ENCODE measurements at places on chromosomes 1 and 21.

DNA sequence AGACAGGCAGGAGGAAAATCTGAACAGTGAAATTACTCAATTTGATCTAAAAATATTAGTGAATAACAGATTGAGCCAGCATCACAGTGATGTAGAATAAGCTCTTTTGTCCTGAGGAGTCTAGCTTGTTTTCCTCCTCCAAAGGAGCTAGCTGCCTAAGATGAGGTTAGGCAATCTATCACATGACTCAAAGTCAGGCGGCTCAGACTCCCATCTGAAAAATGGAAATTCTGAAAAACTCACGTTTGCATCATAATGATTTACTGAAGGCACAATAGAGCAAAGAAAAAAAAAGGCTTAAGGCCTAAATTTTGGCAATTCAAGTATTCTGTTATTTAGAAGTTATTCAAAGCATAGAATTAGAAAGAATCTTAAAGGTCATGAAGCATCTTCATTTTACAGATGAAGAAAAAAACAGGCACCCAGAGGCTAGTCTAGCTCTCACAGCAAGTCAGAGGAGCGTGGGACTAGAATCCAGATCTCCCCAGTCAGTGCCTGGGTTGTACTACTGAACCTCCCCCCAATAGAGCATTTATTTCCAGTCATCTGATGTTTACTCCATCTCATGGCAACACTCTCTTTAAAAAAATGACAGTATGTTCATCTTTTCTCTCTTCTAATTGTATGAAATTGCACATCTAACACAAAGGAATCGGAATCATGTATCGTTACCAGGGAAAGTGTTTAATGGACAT is 62.5 kb upstream of the ATF3 start:
- DNase-seq = no peak

- peak; percentile 74 for DNase-seq
Measured at GRCh38 chr1:45299981-45300668, 26.6 kb upstream of the HPDL start.

DNA sequence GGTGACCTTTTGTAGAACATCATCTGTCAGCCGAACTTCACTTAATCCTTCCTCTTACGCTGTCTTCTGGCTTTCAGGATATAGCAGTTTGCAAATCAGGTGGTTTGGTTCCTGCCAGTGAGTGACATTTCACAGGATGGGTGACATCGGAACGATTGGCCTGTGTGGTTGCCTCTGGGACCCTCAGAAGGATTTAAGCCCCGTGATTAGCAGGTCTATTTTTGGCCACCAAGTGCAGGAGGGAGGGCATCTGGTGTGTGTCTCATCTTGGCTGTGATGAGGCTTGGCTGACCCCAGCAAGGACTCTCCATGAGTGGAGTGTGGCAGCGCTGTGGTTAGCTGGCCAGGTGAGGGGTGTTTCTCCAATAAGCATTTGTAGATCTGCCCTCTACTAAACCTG is 407.6 kb upstream of the VAMP3 start:
- DNase-seq = no peak

- DNase-seq = no peak
Measured at GRCh38 chr1:18681423-18681835, 50.8 kb downstream of the PAX7 start.

DNA sequence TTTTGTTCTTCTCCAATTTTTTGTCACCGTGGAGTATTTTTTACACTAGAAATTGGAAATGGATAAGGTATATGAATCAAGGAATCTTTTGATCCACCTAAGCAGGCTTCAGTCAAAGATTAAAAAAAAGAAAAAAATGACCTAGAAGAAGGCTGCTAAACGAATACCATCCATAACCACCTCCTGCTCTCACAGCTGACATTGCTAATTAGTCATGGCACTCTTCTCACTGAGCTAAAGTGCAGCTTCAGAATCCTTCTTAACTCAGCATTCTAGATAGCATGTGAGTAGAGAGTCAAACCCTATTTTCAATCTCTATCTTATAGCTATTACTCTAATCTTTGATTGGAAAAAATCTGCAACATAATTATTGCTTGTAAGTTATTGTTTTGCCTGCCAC is 40.2 kb upstream of the ST6GALNAC5 start:
- no peak for DNase-seq

DNA sequence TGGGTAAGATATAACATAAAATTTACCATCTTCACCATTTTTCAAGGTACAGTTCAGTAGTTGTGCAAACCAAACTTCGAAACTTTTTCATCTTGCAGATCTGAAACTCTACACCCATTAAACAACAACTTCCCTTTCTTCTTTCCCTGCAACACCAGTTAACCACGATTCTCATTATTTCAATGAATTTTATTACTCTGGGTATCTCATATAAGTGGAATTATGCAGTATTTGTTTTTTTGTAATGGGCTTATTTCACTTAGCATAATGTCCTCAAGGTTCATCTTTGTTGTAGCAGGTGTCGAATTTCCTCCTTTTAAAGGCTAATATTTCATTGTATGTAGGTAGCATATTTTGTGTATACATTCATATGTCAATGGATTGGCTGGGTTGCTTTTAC is 146.1 kb downstream of the SPATA46 start:
- DNase-seq = no peak

GRCh38 chr1:230772457-230773395 is 25.5 kb downstream of the CAPN9 start:
- peak; percentile 60 for DNase-seq

GRCh38 chr1:36643371-36644270 is 160.9 kb upstream of the CSF3R start:
- no peak for DNase-seq

GRCh38 chr1:41623736-41624135 is 139.3 kb upstream of the EDN2 start:
- no peak for DNase-seq

- DNase-seq = no peak
Measured at GRCh38 chr1:5427026-5427613, 565.1 kb downstream of the NPHP4 start.

- no peak for DNase-seq
Measured at GRCh38 chr1:162206749-162207635, 137.5 kb downstream of the NOS1AP start.

GRCh38 chr1:223754681-223755431 is 42.5 kb downstream of the CAPN2 start:
- no peak for DNase-seq

DNA sequence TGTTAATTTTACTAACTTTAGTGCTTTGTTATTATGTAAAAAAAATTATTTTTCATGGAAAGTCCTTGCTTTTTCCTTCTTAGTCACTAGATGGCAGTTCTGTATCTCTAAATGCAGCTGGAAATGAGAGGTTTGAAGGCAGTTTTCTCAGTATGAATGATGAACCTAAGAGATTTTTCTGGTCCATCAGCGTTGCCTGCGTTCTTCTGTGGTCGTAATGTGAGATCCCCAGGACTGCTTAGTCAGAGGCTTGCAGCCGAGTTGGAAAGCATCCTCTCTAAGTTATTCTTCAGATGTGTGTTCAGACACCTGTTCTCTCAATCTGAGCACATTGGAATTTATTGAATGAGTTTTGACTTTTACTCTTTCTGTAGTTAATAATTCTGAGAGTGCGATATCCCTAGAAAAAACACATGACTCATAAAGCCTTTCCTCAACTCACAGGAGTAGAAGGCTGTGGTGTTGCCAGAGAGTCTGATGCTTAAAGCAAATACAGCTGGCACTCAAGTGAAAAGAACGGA is 99.3 kb downstream of the FMN2 start:
- DNase-seq = peak; percentile 26

- no peak for DNase-seq
Measured at GRCh38 chr1:112770724-112771123, 55.6 kb upstream of the PPM1J start.

- DNase-seq = no peak
Measured at GRCh38 chr1:164601399-164602100, 42.6 kb downstream of the PBX1 start.

DNA sequence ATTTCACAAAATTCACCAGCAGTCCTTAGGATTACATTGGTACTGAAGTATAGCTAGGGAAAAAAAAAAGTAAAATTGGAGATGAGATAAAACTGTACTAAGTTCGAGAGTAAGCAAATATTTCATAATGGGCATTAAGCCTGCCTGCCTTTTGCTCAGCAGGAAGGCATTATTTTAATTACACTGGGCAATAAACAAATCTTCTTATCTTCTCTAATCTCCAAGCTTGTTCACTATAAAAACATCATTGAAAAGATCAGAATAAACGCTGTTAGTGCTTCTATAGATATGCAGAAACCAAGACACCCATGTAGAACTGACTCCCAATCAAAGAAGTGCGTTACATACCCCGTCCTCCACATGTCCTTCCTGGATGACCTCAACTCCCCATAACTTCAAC is 174.2 kb upstream of the CHODL start:
- no peak for DNase-seq

DNA sequence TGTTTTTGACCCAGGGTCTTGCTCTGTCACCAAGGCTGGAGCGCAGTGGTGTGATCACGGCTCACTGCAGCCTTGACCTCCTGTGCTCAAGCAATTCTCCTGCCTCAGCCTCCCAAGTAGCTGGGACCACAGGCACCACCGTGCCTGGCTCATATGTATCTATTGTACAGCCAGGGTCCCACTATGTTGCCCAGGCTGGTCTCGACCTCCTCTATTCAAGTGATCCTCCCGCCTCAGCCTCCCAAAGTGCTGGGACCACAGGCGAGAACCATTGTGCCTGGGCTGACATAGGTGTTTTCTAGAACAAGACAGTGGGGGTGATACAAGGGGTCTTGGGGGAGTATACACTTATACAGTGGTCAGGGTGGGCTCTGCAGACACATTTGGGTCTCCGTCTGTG is 17.5 kb downstream of the FTCD start:
- no peak for DNase-seq

DNA sequence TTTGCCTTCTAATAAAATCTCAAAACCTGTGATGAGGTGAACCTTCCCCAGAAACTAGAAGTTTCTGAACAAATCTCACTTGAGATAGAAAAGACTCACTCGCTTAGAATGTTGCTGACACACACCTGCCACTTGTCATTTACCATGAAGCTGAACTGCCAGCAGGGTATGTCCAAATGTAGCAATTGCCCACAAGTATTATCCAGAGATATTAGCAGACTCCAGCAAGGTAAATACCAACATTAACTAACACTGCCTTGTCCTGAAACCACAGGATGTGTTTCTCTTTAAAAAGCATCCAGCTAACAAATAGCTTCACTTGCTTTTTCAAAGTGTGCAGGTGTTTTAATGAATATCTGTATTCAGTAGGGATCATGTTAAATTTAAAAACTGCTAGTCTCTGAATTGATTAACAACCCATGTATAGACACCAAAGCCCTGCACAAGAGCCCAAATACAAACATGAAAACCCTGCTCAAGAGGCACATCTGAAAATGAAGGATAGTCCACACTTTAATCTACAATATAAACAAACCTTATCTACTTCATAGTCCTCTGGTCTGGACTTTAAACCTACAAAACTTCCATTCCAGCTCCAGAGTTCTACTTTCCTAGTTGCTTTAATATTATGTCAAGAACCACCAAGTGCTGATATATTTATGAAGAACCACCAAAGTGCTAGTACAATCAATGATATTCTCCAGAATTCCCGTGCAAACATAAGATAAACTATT is 19.3 kb downstream of the KRTAP8-1 start:
- no peak for DNase-seq

DNA sequence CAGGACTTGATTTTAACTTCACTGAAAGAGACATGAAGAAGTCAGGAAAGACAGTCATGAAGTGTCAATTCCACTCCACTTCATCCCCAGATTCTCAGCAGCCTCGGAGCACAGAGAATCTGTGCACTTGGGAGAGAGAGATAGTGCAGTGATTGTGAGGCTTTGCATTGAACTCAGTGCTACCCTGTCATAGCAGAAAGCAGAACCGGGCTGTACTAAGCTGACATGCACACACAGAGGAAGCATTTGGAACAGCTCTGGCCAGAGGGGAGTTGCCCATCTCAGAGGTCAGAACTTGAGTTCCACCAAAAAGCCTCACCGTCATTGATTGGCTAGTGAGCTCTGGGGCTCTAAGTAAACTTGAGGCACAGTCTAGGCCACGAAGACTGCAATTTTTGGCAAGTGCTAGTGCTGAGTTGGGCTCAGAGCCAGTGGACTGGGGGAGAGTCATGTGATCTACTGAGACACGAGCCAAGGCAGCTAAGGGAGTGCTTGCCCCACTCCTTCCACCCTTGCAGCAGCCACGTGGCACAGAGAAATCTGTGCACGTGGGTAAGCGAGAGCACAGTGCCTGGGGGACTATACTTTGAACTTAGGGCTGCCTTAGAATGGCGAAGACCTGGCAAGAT is 810.2 kb upstream of the ADAMTS5 start:
- no peak for DNase-seq

- no peak for DNase-seq
Measured at GRCh38 chr1:199399996-199400724, 627.4 kb upstream of the NR5A2 start.

GRCh38 chr1:71047635-71048607 is at the start of gene PTGER3:
PTGER3 (minus strand) TSS chr1:71047816; CDS start chr1:71047577, 239 bp downstream.
- DNase-seq = no peak

DNA sequence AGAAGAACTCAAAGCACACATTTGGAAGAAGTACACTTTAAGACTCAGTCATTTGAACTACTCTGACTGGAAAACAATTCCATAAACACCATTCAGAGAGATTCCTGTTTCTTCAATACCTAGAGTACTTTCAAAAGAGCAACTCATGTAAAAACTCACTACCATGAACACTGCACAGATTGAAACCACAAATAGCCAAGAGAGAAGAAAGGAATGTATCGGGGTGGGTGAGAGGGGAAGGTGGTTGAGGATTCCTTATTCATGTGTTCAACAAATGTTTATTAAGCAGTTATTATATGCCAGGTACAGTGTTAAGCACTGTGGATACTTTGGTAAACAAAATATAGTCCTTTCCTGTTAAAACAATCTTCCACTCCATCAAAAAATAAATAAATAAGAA is 64.7 kb downstream of the NRIP1 start:
- no peak for DNase-seq

- DNase-seq = peak; percentile 67
Measured at GRCh38 chr1:21262293-21263051, 27.8 kb downstream of the ECE1 start.

DNA sequence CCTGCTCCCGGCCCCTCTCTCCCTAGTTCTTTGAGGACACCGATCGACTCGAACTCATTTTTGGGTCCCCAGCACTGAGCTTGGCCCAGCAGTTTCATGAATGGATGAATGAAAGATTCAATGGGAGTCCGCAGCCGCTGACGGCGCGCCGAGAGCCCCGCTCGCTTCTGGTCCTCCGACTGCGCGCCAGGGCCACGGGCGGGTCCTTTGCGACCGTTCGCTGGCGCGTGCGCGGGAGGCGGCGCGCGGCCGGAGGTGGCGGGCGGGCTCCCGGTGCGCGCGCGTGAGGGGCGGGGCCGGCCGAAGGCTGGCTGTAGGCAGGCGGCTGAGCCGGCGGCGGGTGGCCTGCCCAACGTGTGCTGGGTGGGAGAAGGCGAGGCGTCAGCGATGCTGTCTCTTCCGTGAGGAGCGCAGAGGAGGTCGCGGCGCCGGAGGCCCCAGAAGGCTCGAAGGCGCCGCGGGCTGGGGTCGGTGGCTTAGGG is at the start of gene MAST2:
MAST2 (plus strand) TSS at position 314 of the 482 bp plus-strand sequence. CDS start 284 bp downstream, outside the sequence.
- DNase-seq = peak; percentile 86

DNA sequence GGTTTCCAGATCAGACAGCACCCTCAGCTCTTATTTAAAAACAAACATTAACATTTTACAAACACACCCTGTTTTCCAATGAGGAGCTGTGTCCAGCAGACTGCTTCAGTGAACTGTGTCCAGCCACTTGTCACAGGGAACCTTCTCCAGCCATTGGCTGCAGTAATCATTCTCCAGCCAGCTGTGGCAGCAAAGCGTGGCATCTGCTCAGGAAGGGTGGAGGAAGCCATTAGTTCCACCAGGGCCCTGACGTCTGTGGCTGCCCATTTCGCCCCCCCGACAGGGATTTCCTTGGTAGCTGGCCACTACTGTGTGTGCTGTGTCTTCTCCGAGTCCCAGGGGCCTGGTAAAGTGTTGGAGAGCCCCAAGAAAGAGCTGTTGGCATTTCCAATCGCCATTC is 62.9 kb upstream of the SELENON start:
- peak; percentile 79 for DNase-seq
